ENCODE measurements at places on chromosomes 6 and 20.

DNA sequence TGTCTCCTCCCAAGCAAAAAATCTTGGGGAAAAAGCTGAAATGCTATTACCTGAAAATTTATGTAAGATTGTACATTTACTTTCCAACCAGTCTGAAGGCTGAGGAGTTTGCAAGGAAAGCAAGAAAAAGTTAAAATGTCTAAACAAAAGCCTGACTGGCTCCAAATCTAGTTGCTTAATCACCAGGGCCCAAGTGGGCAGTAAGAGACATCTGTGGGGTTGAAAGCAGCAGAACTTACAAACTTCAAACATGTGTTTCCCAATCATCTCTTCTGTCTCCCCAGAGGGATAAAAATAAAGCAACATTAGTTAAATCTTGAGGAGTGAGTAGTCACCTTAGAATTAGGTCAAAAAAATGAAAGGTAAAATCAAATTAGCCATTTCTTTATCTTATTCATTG lies 98.6 kb downstream of the OGFRL1 start:
- DNase-seq, result no peak

DNA sequence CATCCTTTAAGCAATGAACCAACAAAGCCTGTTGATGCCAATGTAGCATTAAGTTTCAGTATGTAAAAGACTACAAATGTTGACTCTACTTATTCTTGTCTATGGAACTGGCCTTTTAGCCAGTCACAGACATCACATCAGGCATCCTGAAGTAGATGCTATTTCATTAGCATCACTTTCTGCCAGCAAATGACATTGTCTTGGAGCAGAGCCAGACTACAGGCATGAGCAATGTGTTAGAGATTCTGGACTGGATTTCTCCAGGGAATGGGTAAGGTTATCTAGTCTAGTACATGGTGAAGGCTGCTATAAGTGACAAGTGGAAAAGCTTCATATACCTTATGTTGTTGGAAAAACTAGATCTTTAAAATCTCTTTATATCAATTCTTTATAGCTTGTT lies 142.9 kb downstream of the ADGRB3 start:
- DNase-seq, result no peak

GRCh38 chr6:169406034-169406433 lies 152.4 kb upstream of the THBS2 start:
- DNase-seq, result no peak

GRCh38 chr6:44856479-44856878 lies 469.0 kb downstream of the CDC5L start:
- DNase-seq, result no peak

- no peak for DNase-seq
These were observed 209.2 kb downstream of the CD83 start for GRCh38 chr6:14326774-14327173.

- no peak for DNase-seq
These were observed 90.9 kb upstream of the GCM1 start for GRCh38 chr6:53239526-53239925.

DNA sequence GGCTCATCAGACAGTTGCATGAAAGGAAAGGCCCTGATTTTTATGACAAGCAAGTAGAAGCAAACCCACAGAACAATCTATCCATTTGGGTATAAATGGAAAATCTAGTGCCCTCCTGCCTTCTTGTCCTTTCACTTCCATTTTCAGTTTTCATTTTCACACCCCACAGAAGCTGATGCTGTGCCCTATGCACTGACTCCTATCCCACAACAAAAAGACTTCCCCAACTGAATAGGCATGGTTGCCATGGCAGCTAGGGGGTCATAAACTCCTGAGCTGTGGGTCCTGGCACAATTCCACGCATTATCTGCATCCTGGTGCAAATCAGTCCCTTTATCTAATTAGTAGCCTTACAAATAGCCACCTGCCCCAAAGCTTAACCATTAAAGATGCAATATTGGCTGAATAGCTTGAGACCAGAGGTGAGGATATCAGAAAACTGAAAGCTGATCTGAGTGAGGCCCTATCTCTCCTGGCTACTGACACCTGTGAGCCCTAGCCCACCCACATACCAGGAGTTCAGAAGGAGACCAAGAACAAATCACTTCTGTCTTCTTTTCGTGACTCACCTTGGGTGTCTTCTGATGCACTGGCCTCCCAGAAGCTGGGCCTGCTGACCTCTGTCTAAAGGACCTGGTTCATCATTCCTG lies 34.9 kb upstream of the HEY2 start:
- no peak for DNase-seq

GRCh38 chr6:52138284-52138683 lies 47.9 kb upstream of the IL17A start:
- no peak for DNase-seq

DNA sequence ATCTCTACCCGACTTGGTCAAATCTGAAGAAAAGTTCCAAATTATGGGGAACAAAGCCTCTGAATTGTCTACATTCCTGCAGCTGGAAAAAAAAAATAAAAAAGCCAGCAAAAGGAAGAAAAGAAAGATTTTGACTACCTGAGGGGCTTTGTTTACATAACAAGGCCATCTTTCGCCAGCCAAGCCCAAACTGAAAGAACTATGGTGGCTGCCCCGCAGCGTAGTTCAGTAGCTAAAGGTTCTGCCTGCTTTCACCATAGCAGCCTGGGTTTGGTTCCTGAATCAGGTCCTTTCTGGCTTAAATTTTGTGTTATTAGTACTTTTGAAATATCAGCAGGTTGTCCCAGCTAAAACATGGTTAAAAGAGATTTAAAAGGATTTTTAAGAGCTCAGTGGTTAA lies 35.4 kb downstream of the ZNF133 start:
- DNase-seq, result no peak

- no peak for DNase-seq
These were observed 70.1 kb upstream of the TAB2 start for GRCh38 chr6:149247385-149247763.

GRCh38 chr6:37460805-37461204 lies 27.8 kb downstream of the CMTR1 start:
- DNase-seq, result no peak

DNA sequence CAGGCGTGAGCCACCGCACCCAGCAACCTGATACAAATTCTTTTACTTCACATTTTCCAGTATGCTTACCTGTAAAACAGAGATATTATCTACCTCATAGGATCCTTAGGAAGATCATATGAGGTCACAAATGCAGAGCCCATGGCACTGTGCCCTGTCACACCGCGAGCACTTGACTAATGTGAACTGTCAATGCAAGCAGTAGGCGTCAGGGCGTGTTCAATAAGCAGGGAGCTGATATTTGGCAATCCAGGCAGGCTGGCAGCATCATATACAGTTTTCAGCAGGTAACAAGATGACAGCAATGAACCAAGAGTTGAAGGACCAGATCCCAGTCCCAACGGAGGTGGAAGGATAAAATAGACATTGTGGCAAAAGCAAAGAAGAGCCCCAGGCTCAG lies 14.6 kb upstream of the ARID1B start:
- DNase-seq, result no peak

DNA sequence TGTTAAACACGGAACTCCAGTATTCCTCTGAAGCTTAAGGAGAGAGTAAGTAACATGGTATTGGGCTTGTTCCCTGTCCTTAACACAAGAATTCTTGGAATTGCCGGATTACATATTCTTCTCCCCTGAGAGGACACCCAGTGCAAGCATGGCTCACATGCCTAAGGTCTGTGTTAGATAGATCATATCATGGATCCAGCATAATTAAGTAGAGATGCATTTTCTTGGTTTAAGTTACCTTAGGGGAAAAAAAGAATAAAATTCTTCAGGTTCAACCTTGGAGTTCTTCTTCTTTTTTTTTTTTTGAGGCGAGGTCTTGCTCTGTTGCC lies 53.9 kb downstream of the AKAP12 start:
- DNase-seq, result no peak

GRCh38 chr6:130293800-130294199 lies 71.0 kb upstream of the SAMD3 start:
- no peak for DNase-seq

GRCh38 chr20:33781133-33781532 lies 30.0 kb upstream of the CHMP4B start:
- no peak for DNase-seq

- no peak for DNase-seq
These were observed 325.6 kb upstream of the SLC35B3 start for GRCh38 chr6:8760951-8761350.

DNA sequence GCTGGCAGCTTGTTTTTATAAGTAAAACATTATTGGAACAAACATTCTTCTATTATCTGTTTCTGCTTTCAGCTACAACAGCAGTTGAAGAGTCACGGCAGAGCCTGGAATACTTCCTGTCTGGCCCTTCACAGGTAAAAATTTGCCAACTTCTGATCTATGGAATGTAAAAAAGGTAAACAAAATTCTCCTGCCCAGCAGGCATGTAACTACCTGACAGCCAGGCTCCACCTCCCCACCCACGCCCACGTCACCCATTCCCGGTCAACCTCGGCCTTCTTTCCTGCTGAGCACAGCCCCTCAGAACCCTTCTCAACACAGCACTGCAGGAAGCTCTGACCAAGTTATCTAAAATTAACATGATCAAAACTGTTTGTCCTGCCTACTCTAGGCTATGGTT lies 166.0 kb downstream of the DLL1 start:
- DNase-seq, result no peak

DNA sequence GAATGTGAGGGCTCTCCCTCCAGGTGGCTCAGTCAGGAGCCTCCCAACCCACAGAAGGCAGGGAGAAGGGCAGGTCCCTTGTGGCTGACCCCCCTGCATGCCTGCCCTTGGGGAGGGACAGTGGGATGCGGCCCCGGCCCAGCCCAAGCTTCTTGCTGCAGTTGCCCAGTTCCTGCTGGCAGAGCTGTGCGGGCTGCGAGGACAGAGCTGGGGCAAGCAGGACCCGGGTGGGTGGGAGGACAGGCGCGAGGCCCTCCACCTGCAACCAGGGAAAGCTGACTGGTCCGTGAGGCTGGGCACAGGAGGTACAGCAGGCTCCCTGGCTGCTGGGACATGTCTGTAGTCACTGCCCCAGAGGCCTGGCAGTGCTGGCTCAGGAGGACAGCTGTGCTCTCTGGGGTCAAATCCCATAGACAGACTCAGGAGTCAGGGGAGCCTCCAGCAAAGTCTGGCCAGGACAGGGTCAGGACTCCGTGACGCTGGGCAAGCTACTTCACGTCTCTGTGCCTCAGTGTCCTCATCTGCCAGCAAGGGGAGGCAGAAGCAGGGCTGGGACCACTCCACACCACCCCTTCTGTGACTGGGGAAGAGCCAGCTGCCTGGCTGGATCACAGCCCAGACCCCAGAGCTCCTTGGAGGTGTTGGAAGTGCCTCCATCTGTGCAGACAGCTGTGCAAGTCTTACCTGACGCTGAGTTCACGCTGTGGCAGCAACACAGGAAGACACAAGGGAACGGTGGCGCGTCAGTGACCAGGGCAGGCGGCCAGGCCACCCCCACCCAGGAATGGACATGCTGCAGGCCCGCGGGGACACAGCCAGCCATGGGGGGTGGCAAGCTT lies 13.0 kb downstream of the UCKL1 start:
- DNase-seq, result no peak

DNA sequence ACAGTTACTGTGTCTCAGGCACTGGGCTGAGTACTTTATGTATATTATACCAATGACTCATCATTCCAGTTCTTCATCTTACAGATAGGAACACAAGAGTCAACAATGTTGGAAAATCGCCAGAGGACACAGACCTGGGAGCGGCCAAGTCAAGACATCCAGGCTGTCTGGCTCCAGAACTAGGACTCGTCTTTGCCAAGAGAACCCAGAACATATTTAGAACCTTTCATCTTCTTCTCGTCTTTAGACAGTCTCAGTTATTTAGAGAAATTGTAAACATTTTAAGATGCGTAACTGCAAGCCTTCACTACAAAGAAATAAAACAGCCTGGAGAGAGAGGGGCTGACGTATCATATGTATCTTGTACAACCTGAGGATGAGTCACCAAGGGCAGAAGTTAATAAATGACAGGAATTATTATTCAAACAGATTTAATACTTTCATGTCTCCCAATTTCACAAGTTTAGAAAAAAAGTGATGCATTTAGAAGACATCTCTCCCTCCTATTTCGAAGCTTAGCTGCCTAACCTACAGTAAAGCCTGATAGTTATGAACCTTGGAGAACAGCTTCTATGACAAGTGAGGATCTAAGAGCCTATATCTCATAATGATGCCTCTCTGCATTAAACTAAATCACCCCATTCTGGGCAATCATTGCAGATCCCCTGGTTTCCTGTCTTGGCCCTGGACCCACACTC lies 43.4 kb downstream of the SLC22A3 start:
- no peak for DNase-seq

GRCh38 chr6:158313989-158314388 lies 1.7 kb downstream of the TULP4 start:
- no peak for DNase-seq

DNA sequence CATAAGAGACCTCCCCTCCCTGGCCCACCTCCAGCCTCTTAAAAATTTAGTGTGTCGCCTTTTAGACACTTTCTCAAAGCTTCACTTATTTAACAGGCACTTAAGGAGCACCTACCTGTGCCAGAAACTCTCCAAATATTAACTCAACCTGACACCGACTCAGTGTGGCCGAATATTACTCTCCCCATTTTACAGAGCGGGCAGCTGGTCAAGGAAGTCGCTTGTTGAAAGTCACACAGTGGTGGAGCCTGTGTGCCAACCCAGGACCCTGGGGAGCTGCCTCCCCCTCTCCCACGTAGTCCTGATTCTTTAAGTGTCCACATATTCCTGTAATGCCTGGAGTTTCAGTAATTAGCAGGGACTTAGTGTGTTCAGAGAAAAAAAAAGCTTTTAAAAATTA lies 1.0 kb upstream of the PMEPA1 start:
- DNase-seq, result no peak

DNA sequence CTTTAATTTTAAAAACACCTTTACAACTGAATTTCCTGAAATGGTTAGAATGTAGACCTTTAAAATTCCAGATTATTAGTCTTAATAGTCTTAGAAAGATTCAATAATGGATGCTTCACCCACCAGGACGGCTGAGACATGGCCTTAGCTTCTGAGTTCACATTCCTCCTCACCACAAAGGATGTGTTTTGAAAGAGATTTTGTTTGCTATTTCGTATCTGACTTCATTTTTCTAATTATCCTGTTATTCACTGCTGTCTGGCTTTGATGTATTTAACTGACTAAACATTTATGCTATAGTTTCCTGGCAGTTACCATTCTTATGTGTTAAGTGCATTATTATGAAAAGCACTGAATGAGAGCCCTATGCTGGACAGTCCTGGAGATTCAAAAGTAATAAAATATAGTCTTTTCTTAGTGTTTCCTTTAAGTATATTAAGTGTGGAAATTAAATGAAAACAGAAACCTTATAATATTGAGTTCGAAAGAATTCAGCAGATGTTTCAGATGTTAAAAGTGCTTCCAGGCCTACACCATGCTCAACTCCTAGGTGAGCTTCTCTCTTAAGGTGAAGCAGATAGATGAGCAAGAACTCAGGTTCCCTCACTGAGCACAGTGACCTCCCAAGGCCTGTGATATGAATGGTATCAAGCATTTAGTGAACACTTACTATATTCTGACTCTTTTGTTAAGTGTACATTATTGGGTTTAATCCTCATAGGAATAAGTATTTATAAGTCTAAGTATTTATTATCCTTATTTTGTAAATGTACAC lies 40.3 kb downstream of the MAP3K4 start:
- DNase-seq, result no peak

- DNase-seq, result no peak
These were observed 216.6 kb downstream of the HIVEP2 start for GRCh38 chr6:142728364-142728763.

All from head of caudate nucleus (tissue), 42 donors.